ENCODE measurements at places on chromosomes 2 and 18.

GRCh38 chr18:75364512-75365253, 62.8 kb downstream of the SMIM21 start:
- no peak for DNase-seq

DNA sequence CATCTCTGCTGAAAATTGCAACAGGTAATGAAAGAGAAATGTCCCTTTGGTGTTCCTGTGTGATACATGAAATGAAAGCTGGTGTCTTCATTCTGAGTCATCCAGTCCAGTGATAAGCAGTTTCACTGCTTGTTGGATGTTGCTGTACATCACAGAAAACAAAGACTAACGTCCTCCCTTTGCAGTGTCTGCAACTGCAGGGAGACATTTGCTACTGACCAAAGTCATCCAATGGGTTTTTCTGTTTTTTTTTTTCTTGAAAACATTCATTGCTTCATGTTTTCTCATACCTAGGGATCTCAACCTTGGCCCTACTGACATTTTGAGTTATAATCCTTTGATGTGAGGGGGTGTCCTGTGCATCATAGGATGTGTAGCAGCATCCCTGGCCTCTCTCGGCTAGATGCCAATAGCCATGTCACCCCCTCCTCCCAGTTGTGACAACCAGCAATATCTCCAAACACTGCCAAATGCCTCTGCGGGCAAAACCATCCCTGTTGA, 63.6 kb upstream of the FZD5 start:
- no peak for DNase-seq

- DNase-seq, result no peak
Observed at GRCh38 chr2:236193026-236193425, 24.8 kb upstream of the GBX2 start.

GRCh38 chr2:235859651-235860050, 308.5 kb downstream of the GBX2 start:
- DNase-seq, result no peak

GRCh38 chr2:223262946-223263345, 211.0 kb downstream of the KCNE4 start:
- DNase-seq, result no peak

DNA sequence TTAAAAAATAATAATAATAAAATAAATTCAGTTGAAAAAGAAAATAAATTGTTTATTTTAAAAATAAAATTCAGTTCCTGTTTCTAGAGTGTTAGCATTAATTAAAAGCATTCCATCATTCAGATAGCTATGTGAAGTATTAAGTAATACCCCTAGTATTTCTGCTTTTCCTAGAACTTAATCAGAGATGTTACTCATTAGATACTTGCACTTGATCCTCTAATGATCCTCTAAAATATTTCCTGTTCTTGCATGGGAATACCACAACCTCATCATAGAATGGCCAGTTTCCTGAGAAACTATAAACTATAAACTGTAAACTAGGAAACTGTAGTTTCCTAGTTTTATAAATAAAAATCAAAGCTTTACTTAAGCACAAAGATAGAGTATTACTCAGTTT, 11.1 kb upstream of the CNNM3 start:
- DNase-seq, result no peak

- DNase-seq, result no peak
Observed at GRCh38 chr2:70703900-70704549, 64.0 kb downstream of the ADD2 start.

DNA sequence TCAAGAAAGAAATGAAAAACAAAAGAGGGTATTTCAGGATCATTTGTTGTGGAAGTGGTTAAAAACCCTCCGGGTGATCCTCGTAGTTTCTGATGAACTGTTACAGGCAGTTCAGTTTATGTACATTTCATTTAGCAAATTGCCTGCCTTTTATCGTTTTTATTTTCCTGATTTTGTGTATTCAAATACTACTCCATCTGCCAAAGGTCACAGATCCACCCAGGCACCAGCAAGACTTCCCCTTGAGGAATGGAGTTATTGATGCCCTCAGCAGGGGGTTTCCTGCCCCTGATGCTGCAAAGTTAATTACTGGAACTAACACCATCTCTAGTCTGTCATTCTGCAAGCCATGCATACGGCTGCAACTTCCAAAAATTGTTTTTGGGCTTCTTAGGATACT, 641.9 kb downstream of the SLC4A3 start:
- no peak for DNase-seq

DNA sequence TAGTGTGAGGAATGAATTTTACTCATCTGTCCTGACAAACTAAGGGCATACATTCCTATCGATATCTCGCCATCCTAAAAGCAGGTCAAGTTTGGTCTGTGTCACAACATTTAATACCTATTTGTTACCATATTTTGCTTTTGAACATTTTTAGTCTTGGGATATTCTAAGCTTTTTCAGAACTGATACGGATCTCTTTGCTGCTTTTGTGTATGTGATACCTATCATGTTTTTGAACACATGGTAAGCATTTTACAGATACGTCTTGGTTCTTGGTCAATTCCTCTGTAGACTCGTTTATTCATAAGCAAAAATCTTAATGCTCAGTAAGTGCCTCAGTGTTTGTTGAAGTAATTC, 592 bp downstream of the ZNF397 start:
- DNase-seq, result no peak

- DNase-seq, result no peak
Observed at GRCh38 chr2:238237431-238238135, 2.3 kb downstream of the HES6 start.

- no peak for DNase-seq
Observed at GRCh38 chr2:203583701-203584100, 48.6 kb upstream of the RAPH1 start.

DNA sequence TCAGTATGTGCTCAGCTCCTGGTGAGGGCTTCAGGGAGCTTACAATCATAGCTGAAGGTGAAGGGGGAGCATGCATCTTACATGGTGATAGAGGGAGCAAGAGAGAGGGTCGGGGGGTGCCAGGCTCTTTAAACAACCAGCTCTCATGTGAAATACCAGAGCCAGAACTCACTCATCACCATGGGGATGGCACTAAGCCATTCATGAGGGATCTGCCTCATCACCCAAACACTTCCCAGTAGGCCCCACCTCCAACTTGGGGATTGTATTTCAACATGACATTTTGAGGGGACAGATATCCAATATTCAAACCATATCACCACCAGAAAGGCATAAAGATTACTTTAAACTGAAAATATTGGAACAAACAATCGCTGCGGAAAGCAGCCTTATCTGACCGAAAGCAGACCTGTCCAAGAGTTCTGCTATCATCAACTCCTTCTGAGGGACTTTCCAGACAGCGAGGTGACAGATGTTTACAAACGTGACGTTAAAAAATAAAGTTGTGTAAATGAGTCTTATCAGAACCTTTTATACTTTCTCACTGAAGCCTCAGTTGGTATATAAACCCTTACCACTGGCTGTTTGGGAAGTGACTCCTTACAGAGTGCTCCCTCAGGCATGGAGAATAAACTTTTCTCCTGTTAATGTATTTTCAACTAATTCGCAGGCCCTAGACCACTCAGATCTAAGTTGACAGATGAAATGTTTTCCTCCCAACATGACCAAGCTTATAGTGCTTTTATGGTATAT, 35.5 kb upstream of the PTH2R start:
- no peak for DNase-seq

GRCh38 chr2:10993001-10993481, 81.3 kb downstream of the KCNF1 start:
- DNase-seq, result no peak

GRCh38 chr2:237904831-237905599, 45.6 kb downstream of the RAMP1 start:
- DNase-seq, result no peak

GRCh38 chr2:237262838-237263771, 150.9 kb downstream of the COL6A3 start:
- DNase-seq, result no peak

GRCh38 chr2:218435003-218435982, 16.4 kb downstream of the VIL1 start:
- no peak for DNase-seq

GRCh38 chr2:55418072-55418471, 1.6 kb downstream of the CCDC88A start:
- no peak for DNase-seq

GRCh38 chr18:61982475-61982874, 89.7 kb upstream of the RNF152 start:
- DNase-seq, result no peak

DNA sequence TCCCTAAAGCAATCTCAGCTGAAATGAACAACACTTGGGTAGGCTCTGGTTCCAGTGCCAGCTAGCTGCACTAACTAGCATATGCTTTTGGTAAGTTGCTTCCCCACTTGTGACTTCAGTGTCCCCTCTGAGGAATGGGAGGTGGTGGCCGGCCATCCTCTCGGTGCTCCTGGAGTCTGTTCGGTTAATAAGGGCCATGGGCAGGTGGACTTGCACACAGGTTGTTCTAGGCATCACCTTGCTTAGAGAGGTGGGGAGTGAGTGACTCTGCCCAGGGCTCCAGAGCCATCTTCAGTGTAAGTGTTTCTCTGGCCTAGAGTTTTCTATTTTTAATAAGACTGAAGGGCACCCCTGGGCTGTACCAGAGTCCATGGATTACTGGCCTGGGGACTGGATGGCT, 18.8 kb upstream of the TAF1B start:
- no peak for DNase-seq

DNA sequence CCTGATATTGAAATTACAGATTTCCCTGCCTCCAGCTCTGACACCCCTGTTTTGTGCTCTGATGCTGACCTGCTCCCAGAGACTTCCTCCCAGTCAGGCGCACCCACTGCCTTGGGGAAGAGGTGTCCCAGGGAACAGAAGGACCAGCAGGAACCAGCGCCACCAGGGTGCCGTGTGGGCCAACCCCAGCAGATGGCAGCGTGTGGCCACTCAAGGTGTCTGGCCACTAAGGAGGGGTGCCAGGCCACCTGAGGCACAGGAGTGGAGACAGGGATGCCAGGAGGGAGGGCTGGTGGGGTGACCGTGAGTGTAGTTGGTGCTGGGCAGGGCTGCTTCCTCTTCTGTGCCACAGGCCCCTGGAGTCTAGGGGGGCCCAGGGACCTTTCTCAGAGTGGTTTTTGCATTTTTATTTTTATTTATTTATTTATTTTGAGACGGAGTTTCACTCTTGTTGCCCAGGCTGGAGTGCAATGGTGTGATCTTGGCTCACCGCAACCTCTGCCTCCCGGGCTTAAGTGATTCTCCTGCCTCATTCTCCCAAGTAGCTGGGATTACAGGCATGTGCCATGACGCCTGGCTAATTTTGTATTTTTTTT, 56.0 kb downstream of the TEX44 start:
- peak; percentile 37 for DNase-seq

- DNase-seq, result no peak
Observed at GRCh38 chr2:111946294-111947114, 48.1 kb downstream of the MERTK start.

DNA sequence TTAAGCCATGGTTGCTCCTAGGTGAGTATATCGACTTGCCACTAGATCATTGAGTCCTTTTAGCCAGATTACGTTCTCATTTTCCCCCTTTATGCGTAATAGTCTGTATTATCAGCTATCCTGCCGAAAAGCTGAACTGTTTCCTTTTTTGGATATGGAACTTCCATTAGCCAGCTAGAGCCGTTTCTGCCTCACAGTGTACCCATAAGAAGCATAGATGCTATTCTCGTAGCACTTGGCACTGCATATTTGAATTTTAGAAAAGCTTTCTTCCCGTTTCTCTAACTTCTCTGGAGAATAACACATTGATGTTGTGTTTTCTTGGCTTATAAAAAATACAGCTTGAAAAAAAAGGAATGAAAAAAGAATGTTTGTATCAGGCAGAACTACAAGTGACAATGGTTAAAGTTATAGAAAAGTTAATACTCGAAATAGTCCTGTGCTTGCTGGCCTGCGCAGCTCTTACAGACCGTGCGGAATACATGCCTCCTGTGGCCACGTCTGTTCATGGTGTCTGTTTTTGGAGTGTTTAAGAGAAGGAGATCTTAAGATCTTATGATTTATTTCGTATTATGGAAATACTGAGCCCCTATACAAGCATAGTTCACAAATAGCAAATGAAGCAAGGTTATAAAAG, 710 bp downstream of the DUSP19 start:
- DNase-seq, result no peak

- DNase-seq, result no peak
Observed at GRCh38 chr18:60053747-60054304, 154.0 kb downstream of the PMAIP1 start.

DNA sequence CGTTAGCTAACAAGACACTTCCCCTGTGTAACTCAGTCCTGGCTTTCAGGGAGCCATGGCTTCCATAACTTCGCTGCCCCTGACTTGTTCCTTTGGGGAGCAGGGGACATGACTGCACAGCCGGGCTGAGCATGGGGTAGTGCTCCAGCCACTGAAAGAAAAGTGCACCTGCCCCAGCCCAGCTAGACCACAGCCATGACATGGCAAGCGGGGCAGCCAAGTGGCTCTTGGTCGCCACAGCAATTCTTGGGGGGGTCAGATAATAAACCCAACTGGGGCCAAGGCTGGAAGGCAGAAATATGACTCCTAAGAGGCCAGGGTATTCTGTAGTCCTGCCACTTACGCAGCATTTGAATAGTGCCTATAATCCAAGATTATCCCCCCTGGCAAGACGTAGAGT, 289.1 kb downstream of the GBX2 start:
- no peak for DNase-seq

- no peak for DNase-seq
Observed at GRCh38 chr2:118731413-118731812, 116.0 kb downstream of the EN1 start.

- no peak for DNase-seq
Observed at GRCh38 chr18:56903686-56904085, 243.2 kb upstream of the BOD1L2 start.

GRCh38 chr2:127465258-127465657, 47.0 kb downstream of the PROC start:
- peak; percentile 2 for DNase-seq

- DNase-seq, result no peak
Observed at GRCh38 chr2:188645986-188646385, 328.2 kb upstream of the COL3A1 start.

- DNase-seq, result no peak
Observed at GRCh38 chr2:9213477-9214051, 7.0 kb downstream of the ASAP2 start.

DNA sequence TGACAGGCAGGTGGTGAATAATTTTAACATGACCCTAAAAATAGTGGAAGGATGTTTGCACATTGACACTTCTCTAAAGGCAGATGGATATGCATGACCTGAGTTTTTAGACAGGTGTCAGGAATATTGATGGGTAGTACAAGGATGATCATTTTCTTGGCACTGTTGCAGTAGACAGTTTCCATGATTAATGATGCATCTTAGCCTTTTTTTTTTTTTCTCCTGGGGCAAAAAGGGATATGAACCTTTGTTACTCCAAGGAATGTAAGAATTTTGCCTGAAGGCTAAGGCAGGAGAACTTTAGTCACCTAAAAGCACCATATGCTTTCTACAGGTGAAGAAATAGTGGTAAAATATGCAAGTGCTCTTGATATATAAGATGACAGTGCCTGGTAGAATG, 136.3 kb upstream of the CAVIN2 start:
- no peak for DNase-seq

DNA sequence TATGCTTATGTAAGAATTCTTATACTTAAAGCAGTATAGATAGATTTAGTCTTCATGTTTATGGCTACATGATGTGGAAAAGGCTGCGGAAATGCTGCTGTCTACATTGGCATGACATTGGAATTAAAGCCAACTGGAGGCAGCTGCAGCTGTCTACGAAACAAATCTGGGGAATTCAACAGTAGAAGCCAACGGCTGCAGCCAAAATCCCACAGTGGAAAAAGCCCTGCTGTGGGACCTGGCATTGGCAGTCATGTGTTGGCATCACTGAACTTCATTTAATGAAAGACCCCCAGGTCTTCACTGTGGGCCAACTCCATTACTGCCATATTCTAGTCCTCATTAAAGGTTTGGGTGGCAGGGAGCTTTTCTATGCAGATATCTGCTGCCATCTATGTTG, 223.6 kb downstream of the SLC8A1 start:
- DNase-seq, result no peak

Measured in activated CD4-positive, alpha-beta T cell treated with anti-CD3 and anti-CD28 coated beads, Interleukin-2, amount 50 U/mL, for 4 hours (primary cell).